ENCODE measurements at places on chromosomes 3 and 15. TPM values are rescaled to one million over a fixed set of nuclear protein-coding genes. Genes with fewer than 3 reads are reported as not detected.
A peak's percentile ranks its signal among the peaks of the same experiment; 100 is the strongest.

GRCh38 chr3:127139601-127140500, 53.1 kb upstream of the PRR23E start:
- no peak for DNase-seq

DNA sequence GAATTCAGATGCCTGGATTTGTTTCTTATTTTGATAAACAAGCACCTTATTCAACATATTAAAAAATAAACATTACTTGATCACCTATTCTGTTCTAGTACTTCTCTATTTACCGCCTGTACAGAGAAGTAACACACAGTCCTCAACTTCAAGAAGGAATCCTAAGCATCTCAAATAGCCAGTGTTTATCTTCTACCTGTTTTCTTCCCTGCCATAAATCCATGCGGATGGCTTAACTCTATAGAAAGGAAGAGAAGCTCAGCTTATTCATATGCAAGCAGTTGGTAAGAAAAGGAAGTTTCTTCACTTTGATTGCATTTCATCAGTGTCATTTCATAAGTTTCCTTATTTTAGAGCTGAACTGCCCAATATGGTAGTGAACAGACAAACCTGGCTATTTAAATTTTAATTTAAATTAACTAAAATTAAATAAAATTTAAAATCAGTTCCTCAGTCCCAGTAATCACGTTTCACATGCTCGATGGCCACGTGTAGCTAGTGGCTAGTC, 210.0 kb upstream of the PEX5L start:
- peak; percentile 45 for DNase-seq

RPL4 gene
- total RNA-seq: 4,842 TPM

DNA sequence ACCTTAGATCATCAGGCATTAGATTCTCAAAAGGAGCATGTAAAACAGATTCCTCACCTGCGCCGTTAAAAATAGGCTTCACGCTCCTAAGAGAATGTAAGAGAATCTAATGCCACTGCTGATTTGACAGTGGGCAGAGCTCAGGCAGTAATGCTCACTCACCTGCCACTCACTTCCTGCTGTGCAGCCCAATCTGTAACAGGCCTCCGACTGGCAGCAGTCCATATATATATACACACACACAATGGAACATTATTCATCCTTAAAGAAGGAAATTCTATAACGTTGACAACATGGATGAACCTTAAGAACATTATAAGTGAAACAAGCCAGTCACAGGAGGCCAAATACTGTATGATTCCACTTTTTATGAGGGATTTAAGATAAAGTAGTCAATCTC, 24.5 kb downstream of the ZNF148 start:
- no peak for DNase-seq

DNA sequence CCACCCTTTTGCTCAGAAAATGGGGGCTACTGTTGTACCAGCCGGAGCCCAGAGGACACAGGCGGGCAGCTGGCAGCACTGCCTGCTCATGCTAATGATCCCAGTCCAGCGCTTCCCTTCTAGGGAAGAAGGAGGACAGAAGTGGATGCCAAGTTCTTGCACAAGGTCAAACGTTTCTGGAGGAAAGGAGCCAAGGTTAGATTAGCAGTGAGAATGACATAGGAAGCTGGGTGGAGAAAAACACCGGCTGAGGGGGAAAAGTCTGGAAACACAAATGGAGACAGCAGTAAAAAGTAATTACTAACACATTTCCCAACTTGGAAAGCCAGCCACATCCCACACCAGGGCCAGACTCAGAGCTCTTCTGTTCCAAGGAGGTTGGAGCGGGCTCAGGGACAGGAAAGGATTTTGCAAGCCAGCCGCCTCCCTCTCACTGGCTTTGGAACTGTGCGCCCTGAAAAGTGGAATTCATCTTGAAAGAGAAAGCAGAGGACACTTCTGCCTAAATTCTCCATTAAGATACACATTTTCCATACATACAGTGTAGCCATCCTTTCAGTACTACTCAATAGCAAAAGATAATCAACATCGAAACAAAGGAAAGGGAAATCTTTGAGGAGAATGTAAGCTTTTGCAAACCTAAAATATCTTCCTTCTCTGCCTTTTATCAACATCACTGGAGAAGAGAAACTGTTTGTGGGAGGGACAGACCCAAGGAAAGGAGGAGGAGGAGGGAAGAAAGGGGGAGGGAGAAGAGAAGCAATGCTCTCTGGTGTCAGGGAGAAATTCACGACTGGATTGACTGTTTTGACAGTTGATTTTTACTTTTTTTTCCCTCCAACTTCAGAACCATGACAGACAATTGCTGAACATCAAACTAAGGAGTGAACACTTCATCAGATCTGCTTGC, 133.6 kb downstream of the CD47 start:
- DNase-seq: no peak

FES gene
- 14.4 TPM for total RNA-seq

ZPLD1 gene
- not detected for total RNA-seq

C3orf85 gene
- not detected for total RNA-seq

ARHGEF3 gene
- total RNA-seq: 8.0 TPM

MEIS2 gene
- not detected for total RNA-seq

Measured in GM23338 (cell line).